ENCODE measurements at places on chromosomes 3 and 15.

- DNase-seq = no peak
These were observed 14.2 kb downstream of the IQGAP1 start for GRCh38 chr15:90402223-90402622.

- DNase-seq = no peak
These were observed at the start of gene TGM5 for GRCh38 chr15:43266834-43267233. TSS of gene TGM5 (minus strand) at chr15:43266928. CDS start at chr15:43266849, 79 bp downstream.

- no peak for DNase-seq
These were observed 32.5 kb downstream of the BCL2L10 start for GRCh38 chr15:52080031-52080430.

- DNase-seq = no peak
These were observed 31.8 kb upstream of the CTSH start for GRCh38 chr15:78976691-78977090.

GRCh38 chr3:175222356-175222755 lies 363.2 kb downstream of the NAALADL2 start:
- no peak for DNase-seq

- no peak for DNase-seq
These were observed 82.1 kb downstream of the DLG1 start for GRCh38 chr3:197216169-197216860.

DNA sequence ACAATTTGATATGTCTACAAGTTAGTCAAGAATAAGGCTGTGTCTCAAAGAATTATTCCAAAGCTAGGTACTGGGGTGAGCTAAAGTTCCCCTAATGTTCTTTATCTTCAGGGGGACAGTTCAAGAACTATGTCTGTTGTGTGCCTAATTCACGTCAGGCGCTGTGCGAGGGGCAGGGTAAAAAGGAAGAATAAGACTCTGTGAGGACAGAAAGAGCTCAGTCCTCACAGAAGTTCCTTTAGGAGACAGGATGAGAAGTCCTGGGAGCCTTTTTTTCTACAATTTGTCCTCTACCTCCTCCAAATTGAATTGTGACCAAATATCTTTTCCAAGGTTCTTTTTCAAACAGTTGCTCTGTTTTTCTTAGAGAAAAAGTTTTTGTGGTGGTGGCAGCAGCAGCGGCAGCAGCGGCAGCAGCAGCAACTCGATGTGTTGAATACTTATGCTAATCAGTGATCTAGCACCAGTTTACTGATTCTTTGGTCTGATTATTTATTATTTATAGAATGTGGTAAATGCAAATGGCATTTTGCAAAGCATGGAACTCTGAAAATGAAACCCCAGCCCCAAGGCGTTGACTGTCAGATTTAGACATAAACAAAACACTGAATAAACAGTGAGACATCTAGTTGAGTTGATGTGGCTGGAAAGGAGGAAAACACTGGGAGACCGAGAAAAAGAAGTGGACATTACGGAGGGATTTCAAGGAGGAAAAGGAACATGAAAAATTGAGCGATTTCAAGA lies 88.6 kb downstream of the GTPBP8 start:
- DNase-seq = no peak

DNA sequence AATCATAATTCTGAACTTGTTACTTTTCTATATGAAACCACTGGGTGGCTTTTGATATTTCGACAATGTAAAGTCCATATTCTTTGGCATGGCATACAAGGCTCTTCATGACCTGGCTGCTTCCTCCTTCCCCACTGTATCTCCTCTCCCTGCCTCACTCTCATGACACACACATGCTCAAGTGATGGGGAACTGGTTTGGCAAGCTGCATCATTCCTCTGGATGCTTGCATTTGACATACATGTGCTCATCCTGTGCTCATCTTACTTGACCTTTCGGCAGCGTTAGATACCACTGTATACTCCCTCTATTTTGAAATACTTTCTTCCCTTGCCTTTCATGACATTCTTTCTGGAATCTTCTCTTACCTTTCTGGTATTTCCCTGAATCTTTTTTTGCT lies 51.8 kb upstream of the ZDHHC23 start:
- DNase-seq = no peak

All from CD4-positive, alpha-beta T cell treated with Interleukin-6 at 100 ng/mL for 8 hours (primary cell).